ENCODE measurements at places on chromosomes 7 and 10. TPM values are rescaled to one million over a fixed set of nuclear protein-coding genes. Genes with fewer than 3 reads are reported as not detected.

- H3K27me3 ChIP-seq, result no peaks in the 10 kb centered on the region
- no peak overlapping the region for H3K4me3 ChIP-seq
- peak overlapping the region; percentile 92 for H3K27ac ChIP-seq
- peaks cover 4% of the 10 kb centered on the region for H3K36me3 ChIP-seq
- no peak for DNase-seq
Observed at GRCh38 chr7:100546129-100546925, 7.3 kb downstream of the AGFG2 start.

DNA sequence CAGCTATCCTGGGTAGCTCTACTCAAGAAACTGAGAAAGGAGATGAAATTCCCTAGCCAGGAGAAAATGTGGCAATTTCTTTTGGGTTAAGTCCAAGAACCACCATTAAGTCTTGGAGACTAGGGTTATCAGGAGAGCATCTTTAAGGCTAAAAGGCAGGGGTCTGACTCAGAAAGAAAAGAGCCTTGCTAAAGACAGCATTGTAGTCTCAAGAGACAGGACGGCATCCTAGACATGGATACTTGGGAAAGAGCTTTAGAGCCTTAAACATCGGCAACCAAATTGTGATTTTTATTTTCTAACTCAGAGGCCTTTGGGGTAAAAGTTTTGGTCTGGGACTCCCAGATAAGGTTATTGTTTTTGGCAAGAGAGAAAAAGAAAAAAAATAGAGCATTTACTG, 83.1 kb downstream of the FAS start:
- H3K4me1 ChIP-seq, result peaks cover 8% of the 10 kb centered on the region
- H3K36me3 ChIP-seq, result no peaks in the 10 kb centered on the region
- peaks cover 22% of the 10 kb centered on the region for H3K27me3 ChIP-seq
- H3K27ac ChIP-seq, result no peak overlapping the region
- DNase-seq, result no peak

- no peaks in the 10 kb centered on the region for H3K36me3 ChIP-seq
- no peak overlapping the region for H3K27ac ChIP-seq
- DNase-seq, result no peak
Observed at GRCh38 chr10:69880301-69881081, 78.8 kb downstream of the COL13A1 start.

- H3K4me3 ChIP-seq, result no peak overlapping the region
- no peak for DNase-seq
- no peak overlapping the region for H3K27ac ChIP-seq
- no peaks in the 10 kb centered on the region for H3K4me1 ChIP-seq
Observed at GRCh38 chr10:130834573-130834972, 476.9 kb downstream of the TCERG1L start.

DNA sequence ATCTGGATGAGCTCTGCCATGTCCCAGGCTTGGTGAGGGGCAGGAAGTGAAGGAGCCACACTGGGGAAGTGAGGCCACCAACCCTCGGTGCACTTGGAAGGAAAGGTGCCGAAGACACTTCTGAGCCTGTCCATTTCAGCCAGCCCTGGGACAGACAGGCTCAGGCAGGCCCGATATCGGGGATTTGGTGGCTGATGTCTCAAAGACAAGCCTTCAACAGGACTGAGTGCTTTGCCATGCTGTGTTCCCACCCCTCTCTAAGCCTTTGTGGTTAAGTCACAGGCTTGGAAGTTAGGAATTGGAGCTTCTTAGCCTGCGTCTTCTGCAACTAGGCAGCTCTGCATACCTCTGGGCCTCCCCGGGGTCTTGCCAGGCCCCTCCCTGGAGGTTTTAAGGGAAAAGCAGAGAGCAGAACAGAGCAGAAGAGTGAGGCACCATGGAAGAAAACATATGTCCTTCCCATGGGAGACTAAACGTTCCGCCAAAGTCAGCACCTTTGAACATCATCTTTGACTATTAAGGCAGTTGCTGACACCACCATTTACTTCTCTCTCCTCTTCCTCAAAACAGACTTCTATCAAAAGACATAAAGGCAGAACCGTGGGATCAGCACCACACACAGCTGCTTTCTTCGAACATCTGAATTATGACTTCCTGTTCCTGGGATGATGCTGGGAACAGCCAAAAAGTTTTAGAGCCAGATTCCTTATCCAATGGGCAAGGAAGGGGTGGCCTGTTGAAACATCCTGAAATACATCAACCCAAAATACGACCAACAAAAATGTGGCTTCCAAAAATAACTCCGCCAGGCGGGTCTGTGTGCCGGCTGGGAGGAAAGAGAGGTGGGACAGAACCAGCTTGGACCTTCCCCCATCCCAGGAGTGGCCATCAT, 71.8 kb downstream of the AFAP1L2 start:
- no peak overlapping the region for H3K4me3 ChIP-seq
- no peaks in the 10 kb centered on the region for H3K27me3 ChIP-seq
- H3K36me3 ChIP-seq, result no peaks in the 10 kb centered on the region
- no peak for DNase-seq
- H3K4me1 ChIP-seq, result peaks cover 33% of the 10 kb centered on the region

DNA sequence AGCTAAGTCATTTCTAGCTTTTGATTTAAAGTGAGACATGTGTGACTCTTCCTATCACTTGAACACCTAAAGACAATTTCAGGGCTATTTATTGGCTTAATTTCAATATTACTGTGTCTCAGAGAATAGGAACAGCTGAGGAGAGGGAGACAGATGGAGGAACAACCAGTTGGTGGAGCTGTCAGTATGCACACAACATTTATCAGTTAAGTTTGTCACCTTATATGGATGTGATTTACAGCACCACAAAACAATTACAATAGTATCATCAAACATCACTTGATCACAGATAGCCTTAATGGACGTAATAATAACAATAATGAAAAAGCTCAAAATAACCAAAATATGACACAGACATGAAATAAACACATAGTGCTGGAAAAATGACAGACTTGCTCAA, 129.6 kb downstream of the NPSR1 start:
- DNase-seq, result no peak
- H3K4me3 ChIP-seq, result no peak overlapping the region
- no peaks in the 10 kb centered on the region for H3K36me3 ChIP-seq
- no peak overlapping the region for H3K27ac ChIP-seq
- peaks cover 2% of the 10 kb centered on the region for H3K27me3 ChIP-seq
- H3K4me1 ChIP-seq, result no peaks in the 10 kb centered on the region

DNA sequence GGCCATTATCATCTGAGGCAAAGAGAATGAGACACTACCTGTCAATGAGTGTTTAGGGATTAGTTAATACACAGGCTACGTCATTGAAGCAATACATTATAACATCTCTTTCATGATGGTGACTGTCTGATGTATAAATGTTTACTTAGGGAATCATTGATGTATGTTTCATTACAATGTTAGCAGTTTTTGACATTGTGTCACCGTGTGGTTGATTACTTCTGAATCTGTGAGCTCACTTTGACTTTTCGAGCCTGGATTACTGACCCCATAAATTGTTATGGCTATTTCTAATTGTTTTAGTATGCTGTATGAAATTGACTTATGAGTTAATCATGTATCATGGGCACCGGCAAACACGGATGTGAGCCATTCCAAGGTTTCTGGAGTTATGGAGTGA, 494.0 kb downstream of the MAGI2 start:
- no peaks in the 10 kb centered on the region for H3K36me3 ChIP-seq
- H3K27ac ChIP-seq, result no peak overlapping the region
- no peak for DNase-seq
- no peak overlapping the region for H3K4me3 ChIP-seq
- peaks cover 8% of the 10 kb centered on the region for H3K27me3 ChIP-seq

GRCh38 chr10:7896297-7896696, 78.0 kb downstream of the TAF3 start:
- no peak for DNase-seq
- H3K4me1 ChIP-seq, result peaks cover 19% of the 10 kb centered on the region
- H3K27ac ChIP-seq, result no peak overlapping the region
- peaks cover 21% of the 10 kb centered on the region for H3K36me3 ChIP-seq
- H3K4me3 ChIP-seq, result no peak overlapping the region

Gene GRID2IP
- 1.4 TPM for total RNA-seq

Gene MYL10
- not detected for total RNA-seq

Gene CCDC172
- not detected for total RNA-seq
